Stomach (tissue), 19 donors: ENCODE measurements at places on chromosomes 2 and 18.
A peak's percentile ranks its signal among the peaks of the same experiment; 100 is the strongest.

- no peak for DNase-seq
These were observed 83.0 kb downstream of the RTN4 start for GRCh38 chr2:54967269-54967668.

GRCh38 chr2:406876-407275 is 119.0 kb upstream of the ALKAL2 start:
- DNase-seq = no peak

DNA sequence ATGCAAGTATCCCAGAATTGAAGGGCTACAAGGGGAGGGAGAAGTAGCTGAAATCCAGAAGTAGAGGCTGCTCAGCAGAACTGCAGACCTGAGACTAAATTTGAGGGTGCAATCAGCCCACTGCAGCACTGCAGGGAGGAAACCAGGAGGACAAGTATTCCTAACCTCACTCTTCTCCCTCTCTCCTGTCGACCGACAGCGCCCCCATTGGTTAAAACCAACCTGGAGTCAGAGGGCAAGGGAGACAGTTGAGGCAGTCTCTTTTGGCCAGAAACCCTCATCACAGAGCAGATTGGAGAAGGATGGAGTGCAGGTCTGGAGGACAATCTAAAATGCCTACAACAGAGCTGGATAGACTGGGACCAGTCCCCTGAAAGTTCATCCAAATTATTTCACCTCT is 768.9 kb upstream of the KLHL29 start:
- DNase-seq = no peak

- DNase-seq = no peak
These were observed 79.6 kb downstream of the RTP5 start for GRCh38 chr2:241948901-241949735.

- no peak for DNase-seq
These were observed 55.6 kb downstream of the RPL37A start for GRCh38 chr2:216554286-216554685.

- DNase-seq = no peak
These were observed 76.9 kb upstream of the DAPL1 start for GRCh38 chr2:158718196-158718585.

- no peak for DNase-seq
These were observed 34.3 kb downstream of the LPIN2 start for GRCh38 chr18:2978661-2979106.

DNA sequence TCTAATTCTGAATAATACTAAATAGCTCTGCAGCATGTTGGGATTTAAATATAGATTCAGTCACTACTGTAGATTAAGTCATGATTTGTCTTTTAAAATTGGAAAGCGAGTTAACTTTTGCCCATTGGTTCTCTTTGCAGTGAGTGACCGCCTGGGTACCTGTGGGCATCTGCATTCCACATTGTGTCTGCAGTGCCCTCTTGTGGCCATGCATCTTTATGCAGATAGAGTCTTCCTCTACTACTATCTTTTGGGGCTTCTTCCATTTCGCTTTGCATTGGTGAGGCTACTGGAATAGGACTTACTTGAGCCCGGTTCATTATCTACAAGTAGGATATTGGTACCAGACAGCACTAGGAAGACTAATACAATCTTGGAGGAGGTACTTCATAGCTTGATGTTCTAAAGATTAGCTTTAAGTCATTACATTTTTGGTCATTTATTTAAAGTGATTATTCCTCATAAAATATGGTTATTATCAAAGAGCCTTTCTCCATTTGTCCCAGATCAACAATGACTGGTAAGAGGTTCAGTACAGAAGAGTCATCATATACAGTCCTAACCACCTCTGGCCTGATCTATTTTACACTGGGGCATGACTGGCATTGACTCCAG is 203.0 kb downstream of the SOCS6 start:
- peak; percentile 57 for DNase-seq

DNA sequence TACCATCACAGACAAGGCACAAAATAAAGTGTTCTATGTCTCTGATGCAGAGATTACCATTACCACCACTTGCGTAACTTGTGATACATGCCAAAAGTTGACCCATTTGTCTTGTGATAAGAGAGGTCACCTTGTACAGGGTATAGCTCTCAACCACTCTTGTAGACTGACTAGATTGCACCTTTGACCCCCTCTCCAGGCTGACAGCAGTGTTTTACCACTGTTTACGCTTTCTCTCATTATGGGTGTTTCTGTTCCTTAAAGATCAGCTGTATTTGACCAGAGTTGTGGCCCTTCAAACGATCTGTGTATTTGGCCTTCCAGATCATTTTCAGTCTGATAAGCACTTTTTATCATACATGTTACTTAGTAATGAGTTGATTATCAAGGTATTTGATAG is 215.7 kb upstream of the HNMT start:
- no peak for DNase-seq

GRCh38 chr18:31100436-31101182 is 1.6 kb downstream of the DSC2 start:
- DNase-seq = no peak

DNA sequence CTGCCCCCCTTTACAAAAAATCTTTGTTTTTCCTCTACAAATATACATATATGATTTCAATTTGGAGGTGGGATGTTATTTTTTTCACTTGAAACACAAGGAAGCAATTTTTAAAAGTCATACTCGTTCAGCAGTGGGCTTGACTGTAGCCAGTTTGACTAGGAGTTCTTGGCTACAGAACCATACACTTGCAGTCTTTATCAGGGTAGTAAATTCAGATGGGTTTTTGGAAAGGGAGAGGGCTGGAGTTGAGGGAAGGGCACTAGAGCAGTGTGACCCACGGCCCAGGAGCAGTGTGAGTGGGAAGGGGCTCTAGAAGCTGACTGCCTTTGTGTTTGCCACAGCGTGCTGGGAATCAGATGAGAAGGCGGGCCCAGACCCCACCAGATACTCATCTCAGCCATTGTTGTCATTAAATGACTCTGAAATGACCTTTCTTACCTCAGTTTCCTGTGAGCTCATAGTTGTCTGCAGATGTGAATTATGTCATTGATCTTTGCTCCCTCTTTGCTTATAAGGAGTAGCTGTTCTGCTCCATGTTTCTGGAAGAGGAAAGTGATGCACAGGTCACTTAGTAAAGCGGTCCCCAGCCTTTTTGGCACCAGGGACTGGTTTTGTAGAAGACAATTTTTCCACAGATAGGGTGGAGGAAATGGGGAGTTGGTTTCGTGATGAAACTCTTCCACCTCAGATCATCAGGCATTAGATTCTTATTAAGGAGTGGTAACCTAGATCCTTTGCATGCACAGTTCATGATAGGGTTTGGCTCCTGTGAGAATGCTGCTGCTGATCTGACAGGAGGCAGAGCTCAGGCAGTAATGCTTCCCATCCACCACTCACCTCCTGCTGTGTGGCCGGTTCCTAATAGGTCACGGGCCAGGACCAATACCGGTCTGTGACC is 116.8 kb downstream of the SPTBN1 start:
- peak; percentile 70 for DNase-seq

DNA sequence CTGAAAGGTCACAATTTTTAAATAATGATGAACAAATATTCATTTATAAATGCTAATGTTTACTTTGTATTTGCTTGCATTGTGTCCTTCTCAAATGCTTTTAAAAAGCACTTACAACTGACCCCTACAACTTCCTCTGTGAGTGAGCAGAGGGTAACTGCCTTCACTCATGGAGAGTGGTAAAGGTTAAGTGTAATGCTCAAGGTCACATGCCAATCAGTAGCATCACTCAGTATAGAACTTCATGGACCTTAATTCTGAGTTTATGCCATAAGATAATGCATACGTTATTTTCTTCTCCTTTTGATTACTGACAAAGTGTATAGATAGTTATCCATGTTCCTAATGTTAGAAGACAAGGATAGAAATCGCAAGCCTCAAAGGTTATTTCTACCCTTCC is 91.8 kb upstream of the SERTAD2 start:
- DNase-seq = no peak

GRCh38 chr18:40208958-40209357 is 1746.1 kb upstream of the PIK3C3 start:
- no peak for DNase-seq

DNA sequence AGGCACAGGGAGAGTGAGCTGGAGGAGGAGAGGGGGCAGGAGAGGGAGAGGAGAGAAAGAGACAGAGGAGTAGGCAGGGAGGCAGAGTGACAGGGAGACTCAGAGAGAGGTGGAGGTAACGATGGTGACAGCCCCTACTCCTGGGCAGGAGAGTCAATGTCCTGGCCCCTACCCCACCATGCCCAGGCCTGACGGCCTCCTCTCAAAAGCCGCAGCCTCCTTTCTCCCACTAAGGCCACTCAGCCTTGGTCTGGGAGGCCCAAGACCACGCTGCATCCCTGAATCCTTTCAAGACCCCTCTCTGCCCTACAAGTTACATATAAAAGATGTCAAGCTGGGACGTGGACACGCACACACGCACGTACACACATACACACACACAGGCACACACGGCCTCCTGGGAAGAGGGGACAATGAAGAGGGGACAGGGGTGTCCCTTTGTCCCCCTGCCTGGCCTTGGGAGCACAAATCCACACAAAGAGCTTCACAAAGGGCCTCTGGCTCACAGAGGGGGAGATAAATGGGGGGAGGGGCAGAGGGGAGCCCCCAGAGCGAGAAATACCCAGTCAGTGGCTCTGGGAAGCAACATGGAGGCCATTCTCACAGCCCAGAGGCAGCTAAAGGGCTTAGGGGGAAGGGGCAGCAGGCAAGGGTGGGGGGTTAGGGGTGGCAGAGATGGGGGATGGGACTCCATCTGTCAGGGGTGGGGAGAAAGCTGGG is 19.5 kb upstream of the TNS1 start:
- no peak for DNase-seq

DNA sequence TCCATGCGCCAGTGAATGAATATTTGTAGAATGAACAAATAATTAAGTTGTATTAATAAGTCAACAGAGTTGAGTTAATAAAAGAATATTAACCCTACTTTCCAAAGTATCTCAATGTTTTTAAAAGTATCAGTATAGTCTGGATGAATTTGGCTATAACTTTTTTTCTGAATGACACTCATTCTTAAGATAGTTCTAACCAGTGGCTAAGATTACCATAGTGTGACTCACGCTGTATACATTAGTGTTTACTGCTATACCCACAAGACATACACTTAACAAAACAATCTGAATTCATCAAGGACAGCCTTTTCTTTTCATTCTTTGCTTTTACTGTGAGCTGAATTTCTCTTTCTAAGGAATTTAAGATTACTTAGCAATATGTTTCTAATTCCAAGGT is 77.0 kb upstream of the PDE1A start:
- DNase-seq = no peak

GRCh38 chr2:215828528-215829184 is 184.7 kb downstream of the MREG start:
- peak; percentile 77 for DNase-seq

- no peak for DNase-seq
These were observed 123.1 kb downstream of the EIPR1 start for GRCh38 chr2:3254442-3254941.

GRCh38 chr2:223532161-223532560 is 70.0 kb downstream of the SCG2 start:
- no peak for DNase-seq

DNA sequence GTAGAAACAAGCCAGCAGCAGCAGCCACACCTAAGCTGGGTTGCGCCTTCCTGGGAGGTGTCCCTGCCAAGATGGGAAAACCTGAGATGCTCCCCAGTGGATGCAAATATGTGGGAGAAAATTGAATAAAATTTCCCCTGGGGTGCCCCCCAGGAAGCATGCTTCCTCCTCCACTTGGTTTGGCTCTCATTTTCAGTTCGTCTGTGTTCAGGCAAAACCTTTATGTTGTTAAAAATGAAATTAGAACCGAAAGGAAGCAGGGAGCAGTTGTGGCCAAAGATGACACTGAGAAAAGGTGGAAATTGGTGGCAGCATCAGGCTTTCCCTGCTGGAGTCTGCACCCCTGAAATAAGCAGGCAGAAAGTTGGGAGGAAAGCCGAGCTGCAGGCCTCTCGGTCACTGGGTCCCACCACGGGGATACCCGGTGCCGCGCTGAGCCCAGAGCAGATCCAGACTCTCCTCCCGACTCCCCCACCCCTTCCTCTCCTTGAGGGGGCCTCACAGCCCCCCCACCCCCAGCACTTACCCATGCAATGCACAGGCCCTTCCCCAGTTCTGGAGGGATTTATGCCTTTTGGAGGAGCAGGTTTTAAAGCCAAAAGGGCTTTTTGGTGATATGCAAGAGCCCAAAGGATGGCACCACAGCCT is 267.7 kb upstream of the SPRED2 start:
- DNase-seq = no peak

DNA sequence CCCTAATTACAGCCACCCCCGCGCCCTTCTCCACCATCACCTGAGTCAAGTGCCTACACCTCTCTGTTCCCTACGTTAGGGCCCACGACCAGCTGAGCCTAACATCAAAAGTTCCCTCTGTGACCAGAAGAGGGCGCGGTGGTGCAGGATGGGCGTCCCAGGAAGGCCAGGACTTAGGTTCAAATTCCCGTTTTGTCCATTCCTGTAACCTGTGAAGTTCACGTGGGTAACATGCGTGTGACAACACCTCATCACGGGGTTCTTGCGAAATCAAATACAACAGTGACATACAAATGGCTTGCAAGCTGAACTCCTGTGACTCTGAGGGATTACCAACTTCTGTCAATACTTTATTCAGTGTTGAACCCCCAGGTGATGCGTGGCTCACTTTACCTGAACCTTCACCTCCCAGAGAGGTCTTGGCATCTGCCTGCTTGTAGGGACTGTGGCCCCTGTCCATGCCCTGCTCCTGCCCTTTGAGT is 207.9 kb downstream of the ARL4C start:
- peak; percentile 82 for DNase-seq

DNA sequence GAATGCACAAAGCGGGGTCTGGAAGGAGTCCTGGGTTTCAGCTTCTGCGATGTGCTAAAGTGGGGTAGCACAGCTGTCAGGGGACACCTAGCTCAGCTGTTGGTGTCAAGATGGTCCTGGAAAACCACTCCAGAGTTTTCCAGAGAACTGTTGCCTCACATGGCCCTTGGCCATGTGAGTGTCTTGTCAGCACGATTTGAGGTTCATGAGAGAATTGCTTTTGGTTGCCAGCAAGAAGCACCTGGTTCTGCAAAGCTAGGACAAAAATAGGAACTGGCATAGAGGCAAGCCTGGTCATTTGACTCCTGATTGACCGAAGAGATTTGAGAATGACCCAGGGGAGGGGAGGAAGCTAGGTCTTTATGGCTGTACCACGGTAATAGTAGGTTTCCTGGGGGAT is 50.4 kb upstream of the CTLA4 start:
- DNase-seq = no peak

- no peak for DNase-seq
These were observed 4.8 kb downstream of the MC2R start for GRCh38 chr18:13910501-13910900.

- peak; percentile 43 for DNase-seq
These were observed 328.2 kb upstream of the COL3A1 start for GRCh38 chr2:188645986-188646385.

- DNase-seq = no peak
These were observed 368.4 kb downstream of the MTX2 start for GRCh38 chr2:176637486-176638166.

DNA sequence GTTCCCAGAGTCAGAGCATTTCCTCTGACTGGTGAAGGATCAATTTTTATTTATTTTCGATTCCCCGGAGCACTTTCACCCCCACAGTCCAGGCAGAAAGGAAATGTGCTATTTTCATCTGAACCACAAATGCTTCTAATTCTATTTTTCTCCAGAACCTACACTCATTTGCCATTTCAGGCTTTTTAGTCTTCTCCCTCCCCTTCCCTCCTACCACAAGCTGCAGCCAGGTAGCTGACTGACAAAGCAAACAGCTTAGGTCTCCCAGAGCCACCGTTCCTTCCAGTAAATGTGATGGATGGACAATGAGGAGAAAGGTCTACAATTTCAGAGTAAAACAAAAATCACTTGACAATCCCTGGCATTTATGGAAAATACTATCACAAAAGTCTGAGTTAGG is 76.9 kb downstream of the KLF7 start:
- no peak for DNase-seq

GRCh38 chr2:114537777-114538176 is 95.3 kb downstream of the DPP10 start:
- no peak for DNase-seq
